ENCODE measurements at places on chromosomes 1 and 21. TPM values are rescaled to one million over a fixed set of nuclear protein-coding genes. Genes with fewer than 3 reads are reported as not detected.

DNA sequence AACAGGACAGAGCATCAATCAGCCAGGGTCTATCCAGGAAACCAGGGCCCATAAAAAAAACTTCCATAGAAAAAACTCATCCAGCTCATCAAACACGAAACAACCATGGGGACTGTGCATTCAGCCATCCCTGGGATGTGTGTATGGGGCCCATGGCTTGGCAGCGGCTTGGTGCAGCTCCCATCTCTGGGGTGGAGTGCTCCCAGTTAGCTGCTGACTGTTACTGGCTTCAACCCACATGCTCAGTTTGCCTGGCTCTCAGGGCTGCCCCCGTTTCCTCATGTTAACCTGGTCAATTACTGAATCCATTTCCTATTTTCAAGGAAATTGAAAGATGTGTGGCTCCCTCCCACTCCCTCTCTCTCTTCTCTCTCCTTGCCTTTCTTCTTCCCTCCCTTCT, 37.3 kb upstream of the STUM start:
- DNase-seq: no peak

GRCh38 chr1:59219916-59220315, 77.0 kb upstream of the FGGY start:
- no peak for DNase-seq

The SLAMF6 gene
- not detected for total RNA-seq

DNA sequence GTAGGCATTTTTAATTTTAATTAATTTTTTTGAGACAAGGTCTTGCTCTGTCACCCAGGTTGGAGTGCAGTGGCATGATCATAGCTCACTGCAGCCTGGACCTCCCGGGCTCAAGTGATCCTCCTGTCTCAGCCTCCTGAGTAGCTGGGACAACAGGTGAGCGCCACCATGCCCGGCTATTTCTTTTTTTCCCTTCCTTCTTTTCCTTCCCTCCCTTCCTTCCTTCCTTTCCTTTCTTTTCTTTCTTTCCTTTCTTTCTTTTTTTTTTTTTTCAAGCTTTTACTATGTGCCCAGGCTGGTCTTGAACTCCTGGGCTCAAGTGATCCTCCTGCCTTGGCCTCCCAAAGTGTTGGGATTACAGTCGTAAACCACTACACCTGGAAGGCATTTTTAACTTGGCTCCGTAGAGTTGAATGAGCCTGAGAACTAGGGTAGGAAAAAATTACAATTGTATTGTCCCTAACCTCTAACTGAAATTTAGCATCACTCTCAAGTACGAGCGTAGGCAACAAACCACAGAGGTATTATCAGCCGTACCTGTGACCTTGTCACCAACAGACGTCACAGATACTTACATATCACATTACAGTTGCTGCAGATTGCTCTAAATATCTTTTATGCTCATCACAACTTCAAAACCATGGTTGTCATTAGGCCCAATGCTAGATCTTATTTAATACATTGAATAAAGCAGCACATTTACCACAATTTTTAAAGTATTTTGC, 8.0 kb downstream of the RUNX3 start:
- DNase-seq: no peak

DNA sequence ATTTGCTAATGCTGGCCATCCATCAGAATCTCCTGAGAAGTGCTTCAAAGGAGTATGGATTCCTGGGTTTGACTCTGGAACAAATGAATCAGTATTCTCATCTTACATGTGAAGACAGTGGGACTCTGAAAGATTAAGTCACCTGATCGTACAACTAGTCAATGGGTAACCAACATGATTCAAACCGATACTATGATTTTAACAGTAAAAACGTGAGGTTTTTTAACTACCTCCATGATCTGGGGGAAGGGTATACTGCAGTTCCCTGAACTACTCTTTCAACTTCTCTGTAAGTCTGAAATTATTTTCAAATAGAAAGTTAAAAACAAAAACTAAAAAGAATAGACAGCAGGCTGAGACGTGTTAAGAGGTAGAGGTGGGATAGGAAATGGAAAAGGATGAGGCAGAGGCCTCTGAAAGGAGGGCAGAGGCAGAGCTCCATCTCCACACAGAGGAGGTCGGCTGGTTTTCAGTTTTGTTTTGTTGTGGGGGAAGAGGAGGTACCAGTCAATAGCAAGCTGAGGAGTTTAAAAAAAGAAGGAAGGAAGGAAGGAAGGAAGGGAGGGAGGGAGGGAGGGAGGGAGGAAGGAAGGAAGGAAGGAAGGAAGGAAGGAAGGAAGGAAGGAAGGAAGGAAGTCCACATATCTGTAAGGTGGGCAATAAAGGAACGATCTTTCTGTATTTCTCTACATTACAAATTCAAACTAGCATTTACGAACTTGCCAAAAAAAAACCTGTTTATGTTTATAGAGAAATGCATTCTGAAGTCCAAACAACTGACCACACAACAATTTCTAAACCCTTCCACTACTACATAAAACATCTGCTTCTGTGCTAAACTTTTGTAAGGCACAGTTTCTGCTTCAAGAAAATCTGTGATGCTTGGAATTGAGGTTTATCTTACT, 213.1 kb downstream of the RERE start:
- no peak for DNase-seq

The FAM229A gene
- total RNA-seq: 1.1 TPM

GRCh38 chr21:28482657-28483056, 510.0 kb downstream of the LTN1 start:
- DNase-seq: no peak

DNA sequence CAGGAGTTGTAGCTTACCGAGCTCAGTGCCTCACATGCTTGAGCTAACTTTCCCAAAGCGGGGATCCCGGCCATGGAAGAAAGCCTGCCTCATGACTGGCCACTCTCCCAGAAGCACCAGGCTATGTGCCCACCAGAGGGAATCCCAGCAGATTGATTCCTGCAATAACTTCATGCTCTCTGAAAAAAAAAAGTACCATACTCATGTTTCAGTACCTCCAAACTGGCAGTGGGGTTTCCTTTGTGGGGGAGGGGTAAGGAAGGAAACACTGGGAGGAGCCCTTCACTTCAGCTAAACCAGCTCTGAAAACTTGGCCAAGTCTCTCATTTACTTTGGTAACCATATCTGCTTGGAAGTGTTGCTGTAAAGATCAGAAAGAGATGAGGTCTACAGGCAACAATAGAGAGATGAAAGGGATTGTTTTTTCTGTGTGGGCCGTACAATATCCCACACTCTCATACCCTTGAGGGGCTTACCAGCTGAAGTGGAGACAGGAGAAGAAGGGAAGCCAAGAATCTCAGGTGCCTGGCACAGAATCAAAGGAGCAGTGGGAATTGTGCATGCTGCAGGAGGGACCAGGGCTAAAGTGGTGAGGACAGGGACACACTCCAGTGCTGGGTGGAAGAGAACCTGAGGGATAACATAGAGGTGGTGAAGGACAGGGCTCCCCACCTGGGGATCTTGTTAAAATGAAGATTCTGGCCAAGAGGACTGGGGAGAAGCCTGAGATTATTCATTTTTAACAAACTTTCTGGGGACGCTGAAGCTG, 42.4 kb upstream of the TACSTD2 start:
- no peak for DNase-seq

The XKR8 gene
- total RNA-seq: 5.4 TPM

The GNAT2 gene
- total RNA-seq: not detected

DNA sequence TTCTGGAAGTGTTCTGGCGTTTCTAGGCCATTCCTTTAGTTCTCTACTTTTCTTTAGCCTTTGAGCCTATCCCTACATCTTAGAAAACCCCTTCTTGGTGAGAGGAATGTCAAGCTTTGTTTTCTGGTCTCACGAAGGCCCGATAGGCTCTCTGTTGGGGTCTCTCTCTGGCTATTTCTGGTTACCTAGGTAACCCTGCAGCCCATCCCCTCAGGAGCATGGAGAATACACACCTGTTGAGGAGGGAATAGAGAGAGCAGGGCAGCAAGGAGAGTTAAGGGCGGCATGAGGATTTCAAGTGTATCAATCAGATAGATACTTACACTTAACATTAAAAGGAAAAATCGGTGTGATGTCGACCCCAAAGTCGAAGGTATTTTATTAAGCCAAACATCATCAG, 45.7 kb downstream of the LRRC8D start:
- DNase-seq: no peak

DNA sequence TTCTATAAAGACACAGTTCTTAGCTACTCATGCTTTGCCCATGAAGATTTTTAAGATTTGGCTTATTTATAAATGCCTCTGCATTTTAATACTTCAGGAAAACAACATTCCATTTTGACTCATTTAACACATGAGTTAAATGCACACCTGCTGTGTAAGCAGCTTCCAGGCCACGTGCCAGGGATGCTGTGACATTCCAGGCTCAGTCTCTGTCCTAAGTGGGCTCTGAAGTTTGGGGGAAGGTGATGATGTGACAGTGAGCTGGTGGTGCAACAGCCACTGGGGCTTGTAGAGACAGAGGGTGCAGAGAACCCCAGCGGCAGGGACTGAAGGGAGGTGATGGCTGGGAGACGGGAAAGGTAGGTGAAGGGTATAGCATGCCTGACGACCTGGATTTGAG, 40.7 kb downstream of the HHAT start:
- no peak for DNase-seq

GRCh38 chr1:181577475-181577874, 94.2 kb downstream of the CACNA1E start:
- DNase-seq: no peak

The CCDC181 gene
- not detected for total RNA-seq

The ADAMTS5 gene
- 9.6 TPM for total RNA-seq

- DNase-seq: no peak
These were observed 12.2 kb upstream of the TNR start for GRCh38 chr1:175755516-175756070.

The IL22RA1 gene
- not detected for total RNA-seq

The FAM167B gene
- 4.2 TPM for total RNA-seq

DNA sequence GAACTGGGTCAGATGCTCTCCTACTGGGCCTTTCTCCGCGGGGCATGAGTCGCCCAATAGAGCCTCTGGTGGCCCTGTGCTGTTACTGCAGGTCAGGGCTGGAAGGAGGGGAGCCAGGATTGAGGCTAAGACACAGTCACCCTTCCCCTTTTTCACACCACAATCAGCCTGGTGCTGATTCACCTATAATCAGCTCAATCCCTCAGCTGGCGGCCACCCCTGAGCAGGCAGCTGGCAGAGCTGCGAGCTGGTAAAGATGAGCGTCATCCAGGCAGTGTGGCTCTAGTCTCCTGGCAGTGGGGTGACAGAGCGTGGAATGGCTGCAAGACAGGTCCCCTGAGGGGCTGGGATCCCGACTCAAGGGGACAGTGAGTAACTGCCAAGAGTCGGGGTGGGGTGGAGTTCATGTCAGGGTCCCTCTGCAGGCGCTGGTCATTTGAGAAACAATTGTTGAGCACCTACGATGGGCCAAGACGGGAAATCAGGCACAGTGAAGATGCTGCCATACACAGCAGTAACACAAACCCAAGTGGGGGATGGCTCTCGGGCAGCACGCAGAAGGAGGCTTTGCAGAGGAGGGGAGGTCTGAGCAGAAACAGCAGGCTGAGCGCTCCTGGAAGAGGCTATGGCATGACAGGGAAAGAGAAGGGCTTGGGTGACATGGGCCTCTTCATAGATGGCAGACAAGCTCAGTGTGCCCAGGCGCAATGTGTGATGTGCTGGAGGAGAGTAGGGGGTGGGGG, 21.8 kb downstream of the ATF3 start:
- DNase-seq: peak; percentile 85

The SLC6A9 gene
- 22.2 TPM for total RNA-seq

DNA sequence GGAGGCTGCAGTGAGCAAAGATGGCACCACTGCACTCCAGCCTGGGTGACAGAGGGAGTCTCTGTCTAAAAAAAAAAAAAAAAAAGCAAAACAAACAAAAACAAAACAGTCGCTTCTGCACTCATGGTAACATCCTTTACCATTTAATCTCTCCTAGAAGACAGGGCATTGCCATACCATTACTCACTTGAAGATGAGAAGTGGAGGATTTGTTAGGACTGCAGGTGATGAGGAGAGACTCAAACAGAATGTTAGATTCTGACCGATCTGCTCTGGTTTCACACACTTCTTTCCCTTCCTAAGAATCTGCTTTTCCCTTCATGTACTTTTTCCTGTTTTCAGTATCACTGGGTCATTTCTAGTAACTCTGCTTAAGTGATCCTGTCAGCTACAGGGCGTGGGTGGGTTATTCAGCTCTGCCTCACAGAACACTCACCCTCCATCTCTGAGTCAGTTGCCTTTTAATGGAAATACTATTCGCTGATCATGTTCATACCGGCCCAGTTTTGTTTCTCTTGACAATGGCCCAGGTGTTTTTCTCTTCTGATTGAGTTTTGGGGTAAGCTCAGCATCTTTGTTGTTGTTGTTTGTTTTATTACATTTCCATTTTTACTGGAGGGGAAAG, 148.0 kb upstream of the ERG start:
- peak; percentile 96 for DNase-seq

DNA sequence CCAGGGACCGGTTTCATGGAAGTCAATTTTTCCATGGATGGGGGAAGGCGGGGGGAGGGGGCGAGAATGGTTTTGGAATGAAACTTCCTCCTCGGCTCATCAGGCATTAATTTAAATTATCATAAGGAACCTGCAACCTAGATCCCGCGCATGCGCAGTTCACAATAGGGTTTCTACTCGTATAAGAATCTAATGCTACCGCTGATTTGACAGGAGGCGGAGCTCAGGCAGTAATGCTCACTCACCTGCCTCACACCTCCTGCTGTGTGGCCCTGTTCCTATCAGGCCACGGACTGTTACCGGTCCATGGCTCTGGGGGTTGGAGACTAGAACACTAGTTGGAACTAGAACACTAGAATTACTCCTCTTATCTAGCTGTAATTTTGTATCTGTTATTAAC, 38.0 kb downstream of the PRRX1 start:
- DNase-seq: no peak

The KCNJ9 gene
- total RNA-seq: 0.13 TPM

The KRTAP11-1 gene
- not detected for total RNA-seq

- DNase-seq: no peak
These were observed 15.9 kb upstream of the PRDM15 start for GRCh38 chr21:41894922-41895557.

- DNase-seq: peak; percentile 67
These were observed 145.4 kb downstream of the SLC45A1 start for GRCh38 chr1:8463144-8463927.

The GBP7 gene
- not detected for total RNA-seq

The HP1BP3 gene
- 151 TPM for total RNA-seq

DNA sequence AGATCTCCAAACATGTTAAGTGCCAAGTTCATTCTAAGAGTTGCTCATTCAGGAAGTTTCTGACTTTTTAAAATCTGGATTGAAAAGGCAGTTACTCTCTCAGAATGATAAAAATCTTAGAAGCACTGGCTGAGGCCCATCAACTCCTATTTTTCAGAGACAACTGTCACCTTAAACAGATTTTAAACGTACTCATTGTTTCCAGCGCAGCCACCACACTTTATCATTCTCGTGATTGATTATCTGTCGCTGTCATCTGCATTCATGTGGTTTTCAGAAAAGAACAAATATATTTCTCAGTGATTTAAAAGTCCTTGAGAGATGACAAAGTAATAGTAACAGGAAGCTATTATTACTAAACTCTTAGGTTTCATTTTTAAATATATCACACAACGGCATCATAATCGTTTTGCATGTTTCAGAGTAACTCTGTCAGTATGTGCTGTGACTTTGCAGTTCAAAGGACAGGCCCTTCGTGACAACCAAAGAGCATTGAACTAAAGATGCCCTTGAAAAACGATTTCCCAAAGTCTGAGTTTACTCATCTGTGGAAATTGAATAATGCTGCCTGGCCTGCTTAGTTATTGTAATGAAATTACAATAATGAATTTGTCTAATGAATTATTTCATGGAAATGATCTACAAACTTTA, 14.9 kb upstream of the KCNK1 start:
- peak; percentile 39 for DNase-seq

GRCh38 chr1:50343323-50343722, 79.9 kb downstream of the DMRTA2 start:
- DNase-seq: no peak

GRCh38 chr1:155962599-155963211, 15.6 kb downstream of the ARHGEF2 start:
- peak; percentile 30 for DNase-seq

The TRIM67 gene
- not detected for total RNA-seq

All from GM23248 (cell line).